ENCODE measurements at places on chromosomes 1 and 21.

DNA sequence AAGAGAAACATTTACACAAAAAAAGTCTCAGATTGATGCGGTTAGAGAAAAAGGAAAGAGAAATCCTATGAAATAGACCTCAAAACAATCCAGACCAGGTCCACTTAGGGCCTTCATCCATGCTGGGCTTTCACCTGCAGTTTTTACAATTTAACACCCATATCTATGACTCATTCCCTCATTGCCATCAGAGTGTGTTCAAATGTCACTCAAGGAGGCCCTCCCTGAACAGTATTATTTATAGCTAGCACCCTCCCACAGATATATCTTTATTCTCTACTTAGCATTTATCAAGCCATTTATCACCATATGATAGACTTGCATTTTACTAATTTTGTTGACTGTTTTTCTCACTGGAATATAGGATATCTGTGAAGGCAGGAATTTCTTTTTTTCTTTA, 824 bp upstream of the KRTAP21-3 start:
- no peak for DNase-seq

DNA sequence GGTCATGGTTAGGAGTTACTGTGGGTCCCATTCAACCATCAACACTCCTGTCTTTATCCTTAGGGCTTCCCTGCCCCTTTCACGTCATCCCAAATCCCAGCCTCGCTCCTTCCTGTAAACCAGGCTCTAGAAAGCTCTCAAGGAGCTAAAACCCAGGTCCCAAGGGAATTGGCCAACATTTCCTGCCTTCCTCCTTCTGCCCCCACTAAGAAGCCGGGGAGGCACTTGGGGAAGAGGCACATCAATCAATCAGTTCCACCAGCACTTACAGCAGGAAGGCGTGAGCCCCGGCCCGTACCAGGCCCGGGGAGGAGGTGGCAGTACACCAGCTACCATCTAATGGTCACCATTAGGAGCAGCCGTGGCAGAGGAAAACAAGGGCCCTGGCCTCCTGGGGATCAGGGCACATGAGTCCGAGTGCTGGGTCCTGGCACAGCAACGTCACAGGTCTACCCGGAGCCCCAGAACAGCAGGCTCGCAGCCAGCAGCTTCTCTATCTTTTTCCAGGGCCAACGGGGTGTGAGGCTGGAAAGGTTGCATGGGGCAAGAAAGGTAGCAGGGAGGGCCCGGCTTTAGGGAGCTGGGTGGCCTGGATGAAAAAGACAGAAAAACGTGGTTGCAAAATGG, 108.6 kb downstream of the CASZ1 start:
- no peak for DNase-seq

GRCh38 chr1:211537253-211537652, 41.7 kb downstream of the SLC30A1 start:
- no peak for DNase-seq

- DNase-seq, result no peak
These were observed 31.3 kb upstream of the ANGPTL7 start for GRCh38 chr1:11157867-11158266.

DNA sequence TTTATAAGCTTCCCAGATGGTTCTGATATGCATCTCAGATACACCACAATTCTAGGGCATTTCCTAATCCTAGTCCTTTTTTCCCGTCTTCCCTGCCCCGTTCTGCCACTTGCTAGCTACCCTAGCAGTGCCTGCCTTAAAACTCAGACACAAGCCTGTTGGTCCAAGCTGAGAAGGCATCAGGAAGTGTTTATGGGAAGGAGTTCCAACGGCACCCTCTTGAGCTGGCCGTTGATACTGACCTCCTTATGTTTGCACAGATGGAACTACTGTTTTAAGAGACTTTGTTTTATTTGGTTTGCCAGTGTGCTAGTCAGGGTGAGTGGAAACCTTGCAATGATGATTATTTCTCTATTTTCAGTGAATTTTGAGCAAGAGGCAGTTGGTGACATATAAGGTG, 67.2 kb downstream of the UCK2 start:
- DNase-seq, result no peak

All from caudate nucleus (tissue), 63 donors.